Caki2 (cell line): ENCODE measurements at places on chromosomes 7 and 10. TPM values are rescaled to one million over a fixed set of nuclear protein-coding genes. Genes with fewer than 3 reads are reported as not detected.

DNA sequence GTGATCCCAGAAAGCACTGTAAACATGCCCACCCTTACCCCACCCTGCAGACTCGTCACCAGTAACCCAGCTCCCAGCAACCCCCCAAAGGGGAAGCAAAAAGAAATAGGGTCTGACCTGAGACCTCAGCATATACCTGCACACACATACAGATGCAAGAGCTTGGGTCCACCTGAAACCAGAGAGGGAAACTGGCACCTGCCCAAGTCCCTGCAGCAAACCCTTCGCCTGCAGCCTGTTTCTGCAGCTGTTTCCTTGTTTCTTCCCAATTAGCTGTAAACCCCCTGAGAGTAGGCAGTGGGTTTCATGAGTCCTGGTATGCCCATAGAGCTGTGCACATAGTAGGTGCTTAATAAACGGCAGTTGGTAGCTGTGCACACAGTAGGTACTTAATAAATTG, 140.5 kb downstream of the FGFR2 start:
- DNase-seq: no peak

DNA sequence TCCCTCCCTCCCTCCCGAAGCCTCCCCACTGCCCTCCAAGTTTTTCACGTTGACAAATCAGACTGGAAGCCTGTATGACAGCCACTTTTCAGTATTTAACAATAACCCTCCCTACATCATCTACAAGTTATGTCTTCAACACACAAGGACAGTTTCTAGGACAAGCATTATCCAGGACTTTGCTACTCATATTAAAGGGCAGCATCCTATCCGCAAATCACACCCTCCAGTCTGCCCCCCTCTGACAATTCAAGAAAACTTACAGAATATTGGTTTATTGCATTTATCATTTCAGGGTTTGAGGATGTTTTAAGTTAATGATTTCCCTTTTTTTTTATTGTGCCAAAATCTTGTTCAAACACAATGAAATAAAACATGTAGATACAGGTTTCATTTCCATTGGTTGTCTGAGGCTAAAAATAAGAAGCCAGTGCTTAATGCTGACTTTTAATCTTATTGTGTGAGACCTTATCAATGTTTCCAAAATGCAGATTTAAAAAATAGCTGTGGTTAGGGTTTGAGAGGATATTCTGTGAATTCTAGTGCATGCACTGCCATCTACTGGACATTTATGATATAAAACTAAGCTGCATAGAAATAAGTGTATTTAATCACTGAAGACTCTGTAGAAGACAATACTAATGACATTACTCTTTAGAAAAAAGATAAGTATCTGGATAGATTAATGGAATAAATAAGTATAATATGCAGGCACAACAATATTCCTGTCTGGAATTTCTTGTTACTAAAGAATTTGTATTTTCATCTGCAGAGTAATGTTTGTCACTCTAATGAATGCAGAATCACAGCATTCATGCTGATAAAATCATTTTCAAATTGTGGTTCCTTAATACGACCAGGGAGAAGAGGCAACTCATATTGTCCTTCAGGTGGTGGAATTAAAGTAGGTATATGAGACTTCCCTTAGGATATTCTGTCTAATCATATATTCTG, 64.1 kb downstream of the CAV1 start:
- peak; percentile 41 for DNase-seq

DNA sequence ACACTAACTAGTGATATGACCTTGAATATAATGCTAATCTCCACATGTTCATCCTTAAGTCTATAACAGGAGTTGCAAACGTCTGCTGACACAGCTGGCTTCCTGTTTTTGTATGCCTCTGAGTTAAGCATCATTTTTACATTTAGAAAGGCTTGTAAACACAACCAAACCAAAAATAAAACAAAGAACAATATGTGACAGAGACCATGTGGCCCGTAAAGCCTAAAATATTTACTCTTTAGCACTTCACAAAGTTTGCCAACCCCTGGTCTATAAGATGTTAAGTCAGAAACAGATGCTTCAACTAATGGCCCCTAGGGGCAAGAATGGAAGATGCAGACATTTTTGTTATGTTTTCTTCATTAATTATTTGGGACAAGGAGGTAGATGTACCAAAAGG, 109.3 kb downstream of the CPEB3 start:
- DNase-seq: no peak

Gene WDR86
- total RNA-seq: not detected in 2 replicates

Gene CTBP2
- 82.4 and 82.7 TPM in 2 replicates for total RNA-seq

DNA sequence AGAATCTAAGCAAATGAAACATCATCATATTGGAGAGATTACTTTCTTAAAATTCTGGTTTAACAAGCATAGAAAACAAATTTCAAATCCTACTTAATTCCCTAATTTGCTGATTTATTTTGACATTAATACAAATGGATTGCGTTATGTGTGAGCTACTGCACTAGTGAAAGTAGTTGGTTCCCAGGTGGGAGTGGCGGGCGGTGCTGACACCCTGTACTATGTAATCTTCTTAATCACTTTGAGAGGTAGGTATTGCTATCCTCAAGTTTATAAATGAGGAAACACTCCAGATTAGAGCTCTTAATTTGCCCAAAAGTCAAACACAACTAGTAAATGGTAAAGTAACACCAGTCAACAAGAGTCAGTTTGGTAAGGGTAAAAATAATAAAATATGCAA, 131.1 kb downstream of the ELAPOR2 start:
- no peak for DNase-seq

Gene ITGB8
- 49.8 and 56.5 TPM in 2 replicates for total RNA-seq

Gene HYAL4
- total RNA-seq: not detected in 2 replicates

- DNase-seq: no peak
These were observed 47.8 kb upstream of the PIK3AP1 start for GRCh38 chr10:96768136-96768535.

GRCh38 chr10:131750171-131750895, 150.5 kb upstream of the PPP2R2D start:
- DNase-seq: no peak

- DNase-seq: no peak
These were observed 59.7 kb downstream of the ZNF365 start for GRCh38 chr10:62433901-62434300.

Gene GARIN1A
- total RNA-seq: not detected in 2 replicates

DNA sequence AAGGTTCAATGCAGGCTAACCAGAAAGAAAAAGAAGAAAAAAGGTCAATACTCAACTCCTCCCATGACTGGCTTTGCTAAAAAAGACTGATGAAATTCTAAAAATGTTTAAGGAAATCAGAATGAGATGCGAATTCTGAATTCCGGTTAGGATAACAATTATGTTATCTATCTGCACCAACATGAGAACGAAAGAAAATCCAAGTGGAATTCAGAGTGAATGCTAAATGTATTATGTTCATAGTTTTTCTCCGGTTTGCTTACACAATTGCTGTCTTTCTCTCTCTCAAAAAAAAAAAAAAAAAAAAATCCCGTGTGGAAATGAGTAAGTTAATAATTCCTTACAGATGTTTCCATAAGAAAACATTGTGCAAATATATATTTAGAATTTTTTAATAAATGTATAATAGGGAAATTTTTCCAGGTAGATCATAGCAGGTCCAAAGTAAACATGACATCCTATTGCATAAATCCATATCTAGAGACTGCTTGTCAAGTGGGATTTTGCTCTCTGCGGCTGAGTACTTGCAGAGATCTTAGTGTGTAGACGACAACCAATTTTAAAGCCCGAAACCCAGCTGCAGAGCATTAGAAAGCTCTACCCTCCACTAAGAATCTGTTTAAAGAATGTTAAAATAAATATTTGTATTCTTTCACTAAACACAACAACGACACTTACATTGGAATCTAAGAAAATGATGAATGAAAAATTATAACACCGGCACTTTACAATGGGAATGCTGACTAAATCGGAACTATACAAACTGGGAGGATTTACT, 104.0 kb downstream of the JAZF1 start:
- no peak for DNase-seq

- DNase-seq: no peak
These were observed 402.9 kb downstream of the MAGI2 start for GRCh38 chr7:79050603-79051002.

Gene CHCHD2
- total RNA-seq: 762 and 771 TPM in 2 replicates

DNA sequence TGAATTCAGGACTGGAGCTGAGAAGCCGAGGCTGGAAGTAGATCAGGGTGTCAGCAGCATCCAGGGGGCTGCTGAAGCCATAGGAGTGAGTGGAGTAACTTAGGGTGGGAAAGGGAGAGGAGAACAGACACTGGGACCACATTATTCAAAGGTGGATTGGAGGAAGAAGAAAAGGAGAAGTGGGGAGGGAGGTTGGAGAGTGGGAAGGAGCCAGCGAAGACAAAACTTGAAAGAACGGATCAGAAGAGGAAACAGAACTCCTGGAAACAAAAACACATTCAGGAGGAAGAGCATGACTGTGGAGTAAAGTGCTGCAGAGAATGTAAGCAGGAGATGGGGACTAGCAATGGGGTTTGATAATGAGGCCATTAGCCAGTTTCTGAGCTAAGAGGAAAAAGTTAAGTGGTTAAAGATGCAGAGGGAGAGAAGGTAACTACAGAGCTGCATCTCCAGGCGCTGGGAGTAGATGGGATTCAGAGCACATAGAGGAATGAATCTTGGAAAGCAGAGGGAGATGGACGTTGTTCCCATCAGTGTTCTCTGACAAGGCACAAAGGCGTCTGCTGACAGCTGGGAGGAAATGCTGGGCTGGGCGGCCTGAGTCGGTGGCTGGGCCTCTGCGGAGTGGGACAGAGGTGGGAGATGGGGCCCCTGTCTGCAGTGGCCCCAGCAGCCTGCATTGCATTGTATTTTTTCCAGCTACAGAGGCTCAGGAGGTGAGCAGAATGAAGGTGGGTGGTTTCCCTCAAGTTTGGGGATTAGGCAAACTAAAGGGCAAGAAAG, 63.1 kb upstream of the LEP start:
- DNase-seq: no peak

GRCh38 chr10:16943295-16944285, 126.4 kb upstream of the RSU1 start:
- DNase-seq: no peak

Gene EXOC4
- 30.3 and 65.1 TPM in 2 replicates for total RNA-seq

Gene CRYGN
- total RNA-seq: not detected in 2 replicates

- no peak for DNase-seq
These were observed 56.3 kb upstream of the NCAPG2 start for GRCh38 chr7:158760936-158761335.

DNA sequence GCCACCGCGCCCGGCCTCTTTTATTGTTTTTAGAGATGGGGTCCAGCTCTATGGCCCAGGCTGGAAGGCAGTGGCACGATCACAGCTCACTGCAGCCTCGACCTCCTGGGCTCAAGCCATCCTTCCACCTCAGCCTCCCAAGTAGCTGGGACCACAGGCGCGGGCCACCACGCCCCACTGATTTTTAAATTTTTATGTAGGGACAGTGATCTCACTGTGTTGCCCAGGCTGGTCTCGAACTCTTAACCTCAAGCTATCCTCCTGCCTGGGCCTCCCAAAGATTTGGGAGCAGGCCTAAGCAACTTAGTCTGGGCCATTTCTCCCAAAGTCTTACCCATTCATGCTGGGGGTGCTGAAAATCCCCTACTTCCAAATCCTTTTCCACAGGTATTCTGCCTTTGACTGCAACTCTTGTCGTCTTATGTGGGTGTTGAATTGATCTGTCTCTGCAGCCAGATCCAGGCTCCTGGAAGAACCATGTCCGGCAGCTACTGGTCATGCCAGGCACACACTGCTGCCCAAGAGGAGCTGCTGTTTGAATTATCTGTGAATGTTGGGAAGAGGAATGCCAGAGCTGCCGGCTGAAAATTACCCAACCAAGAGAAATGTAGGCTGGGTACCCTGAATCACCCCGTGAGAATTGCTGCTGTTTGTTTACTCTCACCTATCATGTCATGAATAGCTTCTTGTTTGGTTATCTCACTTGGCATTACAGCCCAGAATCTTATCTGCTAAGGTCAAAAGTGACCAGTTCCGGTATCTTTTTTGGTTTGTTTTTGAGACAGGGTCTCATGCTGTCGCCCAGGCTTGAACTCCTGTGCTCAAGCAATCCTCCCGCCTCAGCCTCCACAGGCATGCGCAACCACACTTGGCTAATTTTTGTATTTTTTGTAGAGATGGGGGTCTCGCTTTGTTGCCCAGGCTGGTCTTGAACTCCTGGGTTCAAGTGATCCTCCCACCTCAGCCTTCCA, 1.1 kb downstream of the ZDHHC4 start:
- peak; percentile 30 for DNase-seq

DNA sequence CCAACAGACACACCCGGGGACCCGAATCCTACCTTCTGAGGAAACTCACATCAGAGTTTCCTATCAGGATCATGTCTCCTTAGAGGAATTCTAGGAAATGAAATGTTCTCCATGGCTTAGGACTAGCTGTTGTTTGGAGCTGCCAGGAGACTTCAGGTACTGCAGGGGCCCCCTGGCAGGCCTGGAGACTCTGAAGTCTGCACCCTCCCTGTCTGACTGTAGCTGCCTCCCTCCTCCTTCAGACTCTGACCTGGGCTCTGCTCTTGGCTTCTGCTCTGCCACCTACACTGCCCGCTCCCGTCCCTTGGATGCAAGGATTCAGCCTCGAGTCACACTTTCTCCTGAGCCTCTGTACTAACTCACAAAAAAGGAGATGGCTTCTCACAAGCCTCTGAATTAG, 232.8 kb downstream of the INHBA start:
- DNase-seq: no peak

Gene CCAR1
- 18.3 and 40.5 TPM in 2 replicates for total RNA-seq

Gene ARPC1A
- 125 and 179 TPM in 2 replicates for total RNA-seq

GRCh38 chr7:153392726-153393125, 633.2 kb downstream of the ACTR3B start:
- no peak for DNase-seq

DNA sequence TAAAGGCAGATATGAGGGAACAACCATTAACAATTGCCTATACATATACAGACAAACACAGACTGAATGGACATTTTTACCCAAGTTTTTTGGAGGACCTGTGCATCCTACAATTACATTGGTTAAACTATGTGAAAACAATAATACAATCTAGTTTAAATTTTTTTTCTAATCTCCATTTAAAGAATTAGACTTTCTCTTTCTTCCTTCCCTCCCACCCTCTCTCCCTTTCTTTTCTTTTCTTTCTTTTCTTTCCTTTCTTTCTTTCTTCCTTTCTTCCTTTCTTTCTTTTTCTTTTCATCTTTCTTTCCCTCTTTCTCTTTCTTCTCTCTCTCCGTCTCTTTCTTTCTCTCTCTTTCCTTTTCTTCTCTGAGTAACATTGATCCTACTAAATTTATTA, 183.7 kb downstream of the HDAC9 start:
- no peak for DNase-seq

- DNase-seq: no peak
These were observed 62.7 kb downstream of the CALML3 start for GRCh38 chr10:5587151-5588079.

Gene COL28A1
- total RNA-seq: 0.17 and 0.84 TPM in 2 replicates
